ENCODE measurements at places on chromosomes 3 and 15.

DNA sequence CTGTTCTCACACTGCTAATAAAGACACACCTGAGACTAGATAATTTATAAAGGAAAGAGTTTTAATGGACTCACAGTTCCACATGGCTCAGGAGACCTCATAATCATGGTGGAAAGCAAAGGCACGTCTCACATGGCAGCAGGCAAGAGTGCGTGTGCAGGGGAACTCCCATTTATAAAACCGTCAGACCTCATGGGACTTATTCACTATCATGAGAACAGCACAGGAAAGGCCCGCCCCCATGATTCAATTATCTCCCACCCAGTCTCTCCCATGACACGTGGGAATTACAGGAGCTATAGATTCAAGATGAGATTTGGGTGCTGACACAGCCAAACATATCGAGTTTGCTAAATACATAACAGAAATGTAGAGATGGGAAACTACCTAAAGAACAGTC lies 39.5 kb upstream of the DGKG start:
- no peak for DNase-seq

DNA sequence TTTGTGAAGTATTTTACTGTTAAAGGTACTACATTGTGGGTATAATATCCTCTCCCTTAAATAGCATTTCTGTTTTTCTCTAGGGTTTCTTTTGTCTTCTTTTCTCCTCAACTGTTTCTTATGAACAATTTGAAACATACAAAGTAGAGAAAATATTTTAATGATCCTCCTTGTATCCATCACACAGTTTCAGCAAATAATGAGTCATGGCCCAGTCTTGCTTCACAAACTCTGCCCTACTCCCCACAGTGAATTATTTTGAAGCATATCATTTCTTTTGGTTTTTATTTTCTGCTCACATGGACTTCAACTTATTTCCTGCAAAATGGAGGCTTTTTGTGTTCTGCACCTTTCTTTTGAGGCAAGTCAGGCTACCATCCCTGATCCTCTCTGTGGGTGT lies 6.1 kb upstream of the SCAANT1 start:
- no peak for DNase-seq

DNA sequence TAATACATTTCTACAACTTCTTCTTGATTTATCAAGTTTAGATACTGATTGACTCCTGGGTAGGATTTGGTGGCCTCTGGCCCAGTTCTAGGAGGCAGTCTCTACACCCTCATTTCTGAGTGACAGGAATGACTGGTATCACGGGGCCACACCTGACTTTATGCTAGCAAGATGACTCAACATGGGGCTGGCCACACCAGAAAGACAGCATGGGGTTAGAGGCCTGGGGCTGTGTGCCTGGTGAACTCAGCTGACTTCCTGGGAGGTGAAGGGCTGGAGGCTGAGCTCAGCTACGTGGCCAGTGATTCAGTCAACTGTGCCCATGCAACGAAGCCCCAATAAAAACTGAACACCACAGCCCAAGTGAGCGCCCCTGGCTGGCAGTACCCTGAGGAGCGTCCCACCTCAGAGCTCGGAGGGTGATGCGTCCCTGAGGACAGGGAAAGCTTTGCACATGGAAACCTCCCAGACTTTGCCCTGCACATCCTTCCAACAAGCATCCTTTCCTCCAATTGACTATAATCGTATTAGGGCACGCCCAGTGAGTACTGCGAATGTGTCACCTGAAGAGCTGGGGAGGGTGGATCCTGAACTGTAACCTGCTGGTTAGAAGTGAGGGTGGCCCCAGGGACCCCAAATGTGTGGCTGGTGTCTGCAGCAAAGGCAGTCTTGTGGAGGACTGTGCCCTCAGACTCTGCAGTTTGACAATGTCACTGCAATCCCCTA lies 57.2 kb downstream of the NIPA2 start:
- DNase-seq: no peak

GRCh38 chr15:63870487-63871209 lies 36.9 kb upstream of the HERC1 start:
- peak; percentile 85 for DNase-seq

DNA sequence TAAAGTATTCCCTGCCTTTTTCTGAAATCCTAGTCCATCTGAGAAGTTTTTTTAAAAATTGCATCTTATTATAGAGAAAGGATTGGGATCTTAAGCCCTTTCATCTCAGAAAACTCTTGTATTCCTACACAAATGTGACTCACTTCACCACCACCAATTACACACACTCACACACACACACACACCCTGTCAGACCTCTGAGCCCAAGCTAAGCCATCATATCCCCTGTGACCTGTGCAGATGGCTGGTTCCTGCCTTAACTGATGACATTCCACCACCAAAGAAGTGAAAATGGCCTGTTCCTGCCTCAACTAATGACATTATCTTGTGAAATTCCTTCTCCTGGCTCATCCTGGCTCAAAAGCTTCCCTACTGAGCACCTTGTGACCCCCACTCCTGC lies 1181.9 kb downstream of the ROBO2 start:
- no peak for DNase-seq

DNA sequence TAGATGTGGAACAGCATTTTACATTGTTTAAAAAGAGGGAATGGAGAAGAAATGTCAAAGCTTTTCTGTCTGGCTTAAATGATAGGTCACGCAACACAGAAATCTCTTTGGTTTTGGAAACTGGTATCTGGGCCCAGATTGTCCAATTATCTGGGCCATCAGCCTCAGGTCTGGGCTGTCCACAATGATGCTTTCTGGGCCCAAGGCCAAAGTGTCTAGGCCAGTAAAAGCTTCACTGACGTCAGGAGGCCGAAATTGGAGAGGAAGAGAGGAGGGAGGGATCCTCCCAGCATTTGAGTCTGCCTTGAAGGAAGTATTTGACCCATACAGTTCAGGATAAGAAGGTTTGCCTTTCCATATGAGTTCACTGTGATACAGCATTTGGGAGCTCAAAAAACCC lies 60.7 kb upstream of the ALDH1A3 start:
- peak; percentile 66 for DNase-seq

GRCh38 chr15:77983708-77984445 lies 93.6 kb downstream of the TBC1D2B start:
- peak; percentile 29 for DNase-seq

- DNase-seq: no peak
These were observed 16.1 kb upstream of the CMTM7 start for GRCh38 chr3:32375596-32375930.

- DNase-seq: no peak
These were observed 87.3 kb upstream of the PRR23E start for GRCh38 chr3:127105587-127105986.

DNA sequence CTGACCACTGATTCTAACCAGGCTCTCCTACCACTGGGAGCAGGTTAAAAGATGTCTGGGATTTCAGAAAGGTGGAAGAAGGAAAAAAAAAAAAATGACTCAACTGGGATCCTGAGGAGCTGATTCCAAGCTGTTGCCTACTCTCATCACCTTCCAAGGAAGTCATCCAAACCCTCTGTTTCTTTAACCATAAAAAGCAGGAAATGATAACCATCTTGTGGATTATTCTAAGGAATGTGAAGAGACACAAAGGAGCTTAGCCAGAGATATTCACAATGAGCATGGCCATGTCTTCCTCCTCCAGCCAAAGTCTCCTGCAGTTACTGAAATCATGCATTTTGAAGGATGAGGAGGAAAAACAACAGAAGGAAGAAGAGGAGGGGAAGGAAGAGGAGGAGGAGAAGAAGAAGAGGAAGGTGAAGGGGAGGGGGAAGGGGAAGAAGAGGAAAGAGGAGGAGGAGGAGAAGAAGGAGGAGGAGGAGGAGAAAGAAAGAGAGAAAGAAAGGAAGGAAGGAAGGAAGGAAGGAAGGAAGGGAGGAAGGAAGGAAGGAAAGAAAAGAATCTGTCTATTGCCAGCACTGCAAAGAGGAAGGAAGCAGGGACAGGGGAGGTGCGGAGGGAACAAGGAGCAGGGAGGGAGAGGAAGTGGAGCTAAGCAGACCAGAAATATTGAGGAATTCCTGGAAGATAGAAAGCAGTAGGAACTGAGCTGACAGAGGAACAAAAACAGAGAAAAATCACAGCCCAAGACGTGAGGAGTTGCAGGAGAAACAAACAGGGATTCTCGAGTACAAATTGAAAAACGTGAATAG lies 229.2 kb downstream of the UACA start:
- no peak for DNase-seq

GRCh38 chr15:77599899-77600298 lies 32.8 kb downstream of the LINGO1 start:
- DNase-seq: no peak

GRCh38 chr3:128188326-128188725 lies 35.0 kb downstream of the EEFSEC start:
- no peak for DNase-seq

- DNase-seq: no peak
These were observed 70.9 kb downstream of the DCUN1D1 start for GRCh38 chr3:182909318-182910040.

GRCh38 chr3:77179762-77180161 lies 139.9 kb downstream of the ROBO2 start:
- DNase-seq: no peak

DNA sequence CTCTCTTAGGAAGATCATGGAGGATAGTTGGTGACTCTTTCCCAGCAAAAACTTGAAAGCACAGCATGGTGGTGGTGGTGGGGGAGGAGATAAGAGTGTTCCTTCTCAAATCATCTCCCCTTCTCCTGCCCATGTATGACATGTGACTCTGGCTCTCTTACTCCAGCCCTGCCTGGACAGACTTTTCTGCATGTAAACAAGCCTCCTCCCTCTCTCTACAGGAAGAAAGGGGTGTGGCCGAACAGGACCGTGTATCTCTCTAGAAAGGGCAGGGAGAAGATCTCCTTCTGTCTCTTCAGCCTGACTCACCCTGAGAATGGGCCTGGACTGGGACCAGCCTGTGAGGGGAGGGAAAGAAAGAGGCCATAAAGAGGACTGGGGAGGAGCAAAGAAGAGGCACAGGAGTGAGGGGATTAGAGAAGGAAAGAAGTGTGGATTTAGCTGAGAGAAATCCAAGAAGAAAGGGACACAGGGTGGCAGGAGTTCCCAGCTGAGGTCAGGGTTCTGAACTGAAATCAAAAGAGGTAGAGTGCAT lies 1.5 kb downstream of the CELF6 start:
- DNase-seq: no peak

GRCh38 chr15:68339481-68339880 lies 61.9 kb downstream of the FEM1B start:
- no peak for DNase-seq

Measured in right hindlimb (tissue), 1 donor.